ENCODE measurements at places on chromosomes 3 and 15.

DNA sequence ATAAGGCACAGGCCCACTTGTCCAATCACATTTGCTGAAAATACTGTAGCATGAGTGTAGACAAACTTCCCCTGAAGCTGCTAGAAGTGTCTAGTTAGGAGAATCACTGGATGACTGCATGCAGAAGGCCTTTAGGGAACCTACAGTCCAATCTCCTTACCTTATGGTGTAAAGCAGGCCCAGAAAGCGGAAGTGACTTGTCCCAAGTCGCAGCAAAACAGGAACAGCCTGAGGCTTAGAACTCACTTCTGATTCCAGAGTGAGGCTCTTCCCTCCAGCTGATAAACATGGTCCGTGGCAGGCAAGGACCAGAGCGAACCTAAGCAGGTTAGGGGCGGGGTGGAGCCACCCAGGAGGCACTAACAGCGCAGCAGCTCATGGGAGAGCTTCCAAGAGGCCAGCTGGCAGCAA is 2.5 kb downstream of the GRAMD2A start:
- peak; percentile 98 for DNase-seq

GRCh38 chr3:72288955-72289691 is 504.2 kb upstream of the PROK2 start:
- peak; percentile 25 for DNase-seq

GRCh38 chr3:78879295-78879860 is 888.4 kb downstream of the ROBO1 start:
- no peak for DNase-seq

DNA sequence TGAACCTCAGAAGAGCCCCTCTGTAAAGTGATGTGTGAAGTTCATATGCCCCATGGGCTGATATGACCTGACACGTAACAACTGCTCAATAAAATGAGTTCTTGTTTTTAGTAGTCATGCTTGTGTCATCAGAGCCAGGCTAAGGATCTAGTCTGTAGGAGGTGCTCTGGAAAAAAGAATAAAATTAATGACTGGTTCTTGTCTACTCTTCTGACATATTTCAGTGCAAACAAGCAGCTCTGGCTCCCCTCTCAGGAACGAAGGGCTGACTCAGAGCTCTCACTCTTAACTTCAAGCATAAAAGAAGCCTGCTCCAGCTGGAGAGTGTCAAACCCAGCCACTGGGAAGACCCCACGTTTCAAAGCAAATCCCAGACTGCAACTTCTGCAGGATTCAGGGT is 77.0 kb downstream of the LRIG1 start:
- DNase-seq = no peak

DNA sequence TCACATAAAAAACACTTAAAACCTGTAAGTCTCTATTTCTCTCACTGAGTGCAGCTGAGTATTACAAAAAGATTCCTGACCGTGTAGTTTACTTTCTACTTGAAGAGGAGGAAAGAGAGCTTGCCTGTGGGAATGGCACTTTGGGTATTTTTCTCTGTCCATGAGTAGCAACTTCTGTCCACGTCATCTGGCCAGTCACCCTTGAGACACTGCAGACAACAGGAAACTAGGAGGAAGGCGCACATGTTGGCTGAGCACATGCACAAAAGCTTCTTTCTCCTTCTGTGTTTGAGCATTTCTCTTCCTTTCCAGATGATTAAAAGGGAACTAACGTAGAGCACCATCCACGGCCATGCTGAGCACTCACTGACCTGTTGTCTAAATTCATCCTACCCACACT is 19.7 kb downstream of the STARD5 start:
- no peak for DNase-seq

GRCh38 chr3:47912006-47912504 is 104.2 kb downstream of the MAP4 start:
- no peak for DNase-seq

DNA sequence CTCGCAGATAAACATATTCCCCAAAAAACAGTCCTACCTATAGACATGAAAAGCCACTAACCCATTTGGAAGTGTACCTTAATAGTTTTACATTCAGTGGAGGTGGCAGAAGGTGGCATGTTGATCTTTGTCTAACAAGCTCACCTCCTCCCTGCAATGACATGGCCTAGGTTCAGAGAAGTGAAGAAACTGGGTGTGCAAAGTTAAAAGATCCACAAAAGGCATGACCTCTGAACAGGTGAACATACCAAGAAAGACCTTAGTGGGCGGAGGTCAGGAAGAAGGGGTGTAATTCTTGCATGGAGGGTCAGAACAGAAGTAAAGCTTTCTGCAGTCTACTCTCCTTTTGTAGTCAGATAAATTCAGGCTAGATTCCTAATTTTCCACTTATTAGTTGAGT is 822 bp downstream of the MRPL3 start:
- peak; percentile 24 for DNase-seq

GRCh38 chr3:42459151-42459550 is 43.3 kb upstream of the VIPR1 start:
- no peak for DNase-seq

GRCh38 chr3:50272911-50273688 is 4.2 kb downstream of the SEMA3B start:
- DNase-seq = peak; percentile 90

- no peak for DNase-seq
These were observed 104.9 kb downstream of the AQP9 start for GRCh38 chr15:58243070-58243469.

GRCh38 chr15:47954196-47954595 is 166.6 kb upstream of the SLC24A5 start:
- no peak for DNase-seq

Data from AML-193 (cell line).